ENCODE measurements at places on chromosomes 5 and 9. TPM values are rescaled to one million over a fixed set of nuclear protein-coding genes. Genes with fewer than 3 reads are reported as not detected.

The SPATA6L gene
- polyA plus RNA-seq = not detected

The FOXD4L5 gene
- not detected for polyA plus RNA-seq

The ELAVL2 gene
- not detected for polyA plus RNA-seq

The SPATA31D3 gene
- not detected for polyA plus RNA-seq

The FRMPD1 gene
- polyA plus RNA-seq = not detected

The TAF11L10 gene
- polyA plus RNA-seq = not detected

The TUT7 gene
- polyA plus RNA-seq = 16.5 TPM

The ADGRV1 gene
- polyA plus RNA-seq = not detected

The AFAP1L1 gene
- polyA plus RNA-seq = 0.31 TPM

The SLC4A9 gene
- polyA plus RNA-seq = not detected

The SLC36A2 gene
- not detected for polyA plus RNA-seq

The PDZD2 gene
- polyA plus RNA-seq = 0.24 TPM

The GPR150 gene
- polyA plus RNA-seq = 0.33 TPM

The ANKDD1B gene
- not detected for polyA plus RNA-seq

The LEAP2 gene
- polyA plus RNA-seq = 2.3 TPM

The CATSPER3 gene
- polyA plus RNA-seq = 0.51 TPM

The STC2 gene
- not detected for polyA plus RNA-seq

The TNFSF15 gene
- polyA plus RNA-seq = not detected

The AGGF1 gene
- polyA plus RNA-seq = 25.2 TPM

Data from naive B cell (primary cell).